ENCODE measurements at places on chromosomes 12 and 14.

- no peak for DNase-seq
Observed at GRCh38 chr14:99727096-99727870, 43.2 kb downstream of the CYP46A1 start.

DNA sequence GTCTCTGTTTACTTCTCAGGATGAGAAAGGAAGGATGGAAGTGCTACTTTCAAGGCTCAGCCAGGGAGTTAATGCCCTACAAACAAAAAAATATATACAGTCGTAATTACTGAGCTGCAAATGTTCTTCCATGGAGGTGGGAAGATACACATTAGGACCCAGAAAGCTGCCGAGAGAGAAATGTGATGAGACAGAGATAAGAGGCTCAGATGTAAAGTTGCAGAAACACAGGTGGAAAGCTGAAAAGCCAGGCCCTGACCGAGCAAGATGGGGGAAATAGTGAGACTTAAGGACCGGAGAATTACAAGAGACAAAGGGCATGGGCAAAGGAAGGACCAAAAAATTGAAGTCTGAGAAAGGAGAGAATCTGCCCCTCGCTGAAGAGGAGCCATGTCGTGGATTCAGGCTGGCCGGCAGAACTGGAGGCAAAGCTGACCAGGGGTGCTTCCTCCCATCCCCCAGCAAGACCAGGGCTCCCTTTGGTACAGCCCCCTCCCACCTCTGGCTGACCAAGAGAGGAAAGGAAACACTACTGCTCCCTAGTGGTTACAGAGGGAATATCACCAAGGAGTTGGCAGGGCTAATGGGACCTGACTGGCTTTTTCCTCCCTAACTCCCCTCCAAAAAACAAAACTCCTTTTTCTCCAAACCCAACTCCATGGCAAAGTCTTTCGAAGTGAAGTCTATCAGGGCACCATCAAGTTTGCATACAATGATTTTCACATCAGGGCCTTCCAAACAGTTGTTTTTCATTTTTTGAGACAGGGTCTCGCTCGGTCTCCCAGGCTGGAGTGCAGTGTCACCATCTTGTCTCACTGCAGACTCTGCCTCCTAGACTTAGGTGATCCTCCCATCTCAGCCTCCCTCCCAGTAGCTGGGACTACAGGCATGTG is 12.1 kb downstream of the ZFHX2 start:
- DNase-seq, result peak; percentile 69

DNA sequence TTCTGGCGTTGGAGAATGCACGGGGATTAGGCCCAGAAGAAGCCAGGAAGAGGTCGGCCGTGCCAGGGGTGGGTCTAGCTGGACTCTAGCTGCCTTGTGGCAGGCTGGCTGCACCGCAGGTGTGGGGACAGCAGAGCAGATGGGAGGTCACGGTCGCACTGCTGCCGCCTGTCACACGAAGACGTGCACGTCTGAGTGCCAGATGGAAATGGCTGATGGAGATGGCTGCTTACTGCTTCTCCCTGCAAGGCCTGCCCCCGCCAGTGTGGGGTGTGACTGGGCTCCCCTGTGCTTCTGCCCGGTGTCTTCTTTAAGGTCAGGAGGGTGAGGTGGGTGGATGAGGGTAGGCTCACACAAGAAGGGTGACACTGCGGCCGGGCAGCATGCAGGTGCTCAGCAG is 79.0 kb downstream of the MOK start:
- no peak for DNase-seq

GRCh38 chr12:115108129-115109100 is 424.4 kb upstream of the TBX3 start:
- DNase-seq, result no peak

GRCh38 chr12:75890660-75891059 is 140.9 kb downstream of the PHLDA1 start:
- no peak for DNase-seq

DNA sequence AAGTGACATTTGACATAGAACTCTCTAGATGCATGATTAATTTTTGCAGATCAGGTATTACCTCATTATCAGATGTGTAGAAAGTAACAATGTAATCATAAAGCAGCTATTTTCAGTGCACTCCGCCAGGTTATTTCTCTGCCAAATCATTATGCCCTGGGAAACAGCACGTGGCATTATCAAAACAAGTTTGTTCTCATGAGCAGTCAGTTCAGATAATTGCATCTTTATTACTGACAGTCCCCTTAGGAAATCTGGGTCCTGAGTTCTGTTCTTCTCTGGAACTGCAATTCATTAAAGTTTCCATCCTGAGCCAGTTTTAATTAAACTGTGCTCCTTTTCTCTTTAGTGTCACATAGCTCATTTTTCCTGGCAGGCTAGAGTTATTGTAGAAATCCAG is 94.7 kb upstream of the KRR1 start:
- DNase-seq, result no peak

- DNase-seq, result no peak
Observed at GRCh38 chr14:57749267-57749666, 116.6 kb downstream of the SLC35F4 start.

- peak; percentile 57 for DNase-seq
Observed at GRCh38 chr12:108850854-108851573, 6.4 kb downstream of the SSH1 start.

Measured in OCI-M1 (cell line).